MCF 10A (cell line): ENCODE measurements at places on chromosomes 13 and 19. TPM values are rescaled to one million over a fixed set of nuclear protein-coding genes. Genes with fewer than 3 reads are reported as not detected.

GRCh38 chr19:14146789-14147216 is 10.4 kb upstream of the ASF1B start:
- H3K4me3 ChIP-seq = no peak overlapping the region
- DNase-seq = peak; percentile 79
- H3K27ac ChIP-seq = no peak overlapping the region
- peaks cover 15% of the 10 kb centered on the region for H3K4me1 ChIP-seq

GRCh38 chr13:21957833-21958232 is 287.0 kb downstream of the FGF9 start:
- no peak for DNase-seq
- no peaks in the 10 kb centered on the region for H3K36me3 ChIP-seq
- no peaks in the 10 kb centered on the region for H3K4me1 ChIP-seq

DNA sequence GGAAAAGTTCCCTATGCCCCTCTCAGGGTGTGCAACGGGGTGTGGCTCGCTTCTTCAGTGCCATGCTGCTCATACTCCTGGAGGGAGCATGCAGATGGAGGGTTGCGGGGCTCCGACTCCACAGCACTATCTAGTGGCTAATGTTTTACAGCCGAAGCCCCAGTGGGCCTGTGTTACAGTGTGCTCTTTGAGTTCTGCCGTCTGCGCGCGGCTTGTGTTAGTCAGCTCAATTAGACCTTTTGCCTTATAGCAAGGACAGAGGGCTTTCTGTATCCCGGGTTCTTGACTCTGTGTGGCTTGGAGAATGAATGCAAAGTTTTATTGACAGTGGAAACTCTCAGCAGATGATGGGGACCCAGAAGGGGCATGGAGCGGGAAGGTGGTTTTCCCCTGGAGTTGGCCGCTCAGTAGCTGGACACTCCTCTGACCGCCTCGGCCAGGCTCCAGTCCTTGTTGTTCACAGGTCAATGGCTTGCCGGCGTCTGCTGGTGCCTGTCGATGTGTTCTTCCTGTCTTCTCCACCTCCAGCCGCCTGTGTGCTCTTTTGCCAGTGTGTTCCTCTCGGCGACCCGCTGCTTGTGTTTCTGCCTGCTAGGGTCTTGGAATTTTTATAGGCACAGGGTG is 383.4 kb downstream of the LMO7 start:
- no peak overlapping the region for H3K4me3 ChIP-seq
- H3K36me3 ChIP-seq = no peaks in the 10 kb centered on the region
- H3K27me3 ChIP-seq = no peaks in the 10 kb centered on the region
- DNase-seq = peak; percentile 11
- H3K27ac ChIP-seq = no peak overlapping the region

GRCh38 chr13:24196593-24197197 is 36.2 kb downstream of the SPATA13 start:
- no peaks in the 10 kb centered on the region for H3K36me3 ChIP-seq
- H3K27me3 ChIP-seq = no peaks in the 10 kb centered on the region
- H3K4me1 ChIP-seq = no peaks in the 10 kb centered on the region
- no peak overlapping the region for H3K4me3 ChIP-seq
- H3K27ac ChIP-seq = no peak overlapping the region

BIVM gene
- 33.1 and 36.6 TPM in 2 replicates for total RNA-seq

GRCh38 chr19:49324801-49325576 is at the start of gene SLC6A16:
Gene SLC6A16, minus strand, starts transcription at chr19:49325191. Its CDS starts 13,844 bp downstream, at chr19:49311347.
- no peak for DNase-seq
- H3K27me3 ChIP-seq = no peaks in the 10 kb centered on the region
- peaks cover 6% of the 10 kb centered on the region for H3K4me1 ChIP-seq
- no peak within 1 kb of the TSS for H3K4me3 ChIP-seq
- H3K27ac ChIP-seq = no peak within 1 kb of the TSS
- no peaks in the 10 kb centered on the region for H3K36me3 ChIP-seq

DNA sequence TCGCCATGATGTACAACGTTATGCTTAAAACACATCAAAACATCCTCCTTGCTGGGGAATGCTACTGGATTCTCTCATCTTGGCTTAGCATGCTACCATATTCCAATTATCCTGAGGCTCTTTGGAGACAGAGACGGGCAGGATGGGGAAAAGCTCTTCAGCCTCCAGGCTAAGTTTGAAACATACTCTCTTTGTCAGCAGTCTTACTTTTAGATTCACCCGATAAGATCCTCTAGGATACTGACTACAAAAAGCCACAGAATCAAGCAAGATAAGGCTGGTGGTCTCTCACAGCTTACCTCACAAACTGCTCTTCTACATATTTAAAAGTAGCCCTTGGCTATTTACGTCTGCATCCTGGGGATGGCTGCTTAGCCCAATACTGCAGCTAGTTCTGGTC is 72.8 kb upstream of the LRCH1 start:
- H3K36me3 ChIP-seq = no peaks in the 10 kb centered on the region
- no peak overlapping the region for H3K4me3 ChIP-seq
- no peak overlapping the region for H3K27ac ChIP-seq
- H3K27me3 ChIP-seq = peaks cover 36% of the 10 kb centered on the region
- H3K4me1 ChIP-seq = peaks cover 7% of the 10 kb centered on the region

GRCh38 chr13:97327086-97327485 is 105.0 kb downstream of the MBNL2 start:
- H3K36me3 ChIP-seq = peaks cover 6% of the 10 kb centered on the region
- peaks cover 27% of the 10 kb centered on the region for H3K4me1 ChIP-seq
- no peak overlapping the region for H3K4me3 ChIP-seq
- H3K27me3 ChIP-seq = no peaks in the 10 kb centered on the region
- DNase-seq = no peak
- no peak overlapping the region for H3K27ac ChIP-seq
